ENCODE measurements at places on chromosomes 5 and 9.

DNA sequence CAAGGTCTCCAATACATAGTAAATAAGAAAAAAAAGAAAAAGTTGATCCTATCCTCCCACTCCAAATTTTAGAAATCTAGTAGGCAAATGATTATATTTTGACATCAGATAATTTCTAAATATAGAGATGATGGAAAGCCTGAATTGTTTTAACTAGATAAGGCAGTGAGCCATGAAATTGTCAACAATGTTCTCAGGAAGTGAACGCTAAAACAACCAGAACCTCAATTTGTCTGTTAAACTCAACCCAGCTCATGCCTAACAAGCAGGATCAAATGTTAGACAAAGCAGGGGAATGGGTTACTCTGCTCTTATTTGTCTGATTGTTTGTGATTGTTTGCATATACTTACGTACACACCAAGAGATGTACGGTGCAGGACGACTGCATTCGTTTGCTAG is 49.2 kb downstream of the ESM1 start:
- no peak for ATAC-seq

GRCh38 chr5:169777159-169777558 is 140.1 kb downstream of the DOCK2 start:
- ATAC-seq = no peak

DNA sequence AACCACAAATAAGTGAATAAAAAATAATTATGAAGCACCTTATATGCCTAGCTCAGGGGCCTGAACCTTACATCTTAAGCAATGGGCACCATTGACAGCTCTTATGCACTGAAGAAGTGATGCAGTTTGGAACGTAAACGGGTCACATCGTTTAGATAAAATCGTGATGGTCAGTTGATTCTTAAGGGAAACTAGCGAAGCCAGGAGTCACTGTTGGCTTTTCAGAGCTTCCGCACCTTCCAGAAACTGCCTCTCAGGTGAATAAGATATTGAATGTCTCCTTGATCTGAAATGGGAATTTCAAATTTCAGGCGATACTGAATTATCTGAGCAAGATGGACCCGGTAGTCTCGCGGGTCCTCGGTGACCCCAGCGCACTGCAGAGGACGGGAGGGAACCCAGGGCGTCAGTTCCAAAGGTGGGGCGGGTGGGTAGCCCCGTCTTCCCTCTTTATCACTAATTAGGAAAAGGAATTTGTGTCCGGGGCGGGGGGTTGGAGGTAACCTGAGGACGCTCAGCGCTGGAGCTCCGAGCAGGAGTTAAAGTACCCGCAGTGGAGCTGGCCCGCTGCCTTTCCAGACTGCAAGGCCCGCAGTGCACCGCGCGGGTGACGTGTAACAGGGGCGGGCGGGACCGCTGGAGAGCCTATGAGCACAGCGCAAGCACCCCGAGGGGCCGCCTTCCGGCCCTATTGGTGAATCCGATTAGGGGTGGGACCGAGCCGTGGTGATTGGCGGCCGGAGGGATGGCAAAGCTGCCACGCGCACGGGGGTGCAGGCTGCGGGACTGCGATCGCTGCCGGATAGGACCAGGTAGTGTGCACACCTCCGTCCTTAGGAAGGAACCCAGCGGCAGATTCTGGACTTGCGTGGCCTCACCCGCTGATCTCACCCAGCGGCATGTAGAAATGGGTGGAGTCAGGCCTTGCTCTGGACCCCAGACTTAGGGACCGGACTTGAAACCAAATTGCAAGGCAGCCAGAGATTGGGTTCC is 19.7 kb upstream of the GARNL3 start:
- peak; percentile 100 for ATAC-seq

DNA sequence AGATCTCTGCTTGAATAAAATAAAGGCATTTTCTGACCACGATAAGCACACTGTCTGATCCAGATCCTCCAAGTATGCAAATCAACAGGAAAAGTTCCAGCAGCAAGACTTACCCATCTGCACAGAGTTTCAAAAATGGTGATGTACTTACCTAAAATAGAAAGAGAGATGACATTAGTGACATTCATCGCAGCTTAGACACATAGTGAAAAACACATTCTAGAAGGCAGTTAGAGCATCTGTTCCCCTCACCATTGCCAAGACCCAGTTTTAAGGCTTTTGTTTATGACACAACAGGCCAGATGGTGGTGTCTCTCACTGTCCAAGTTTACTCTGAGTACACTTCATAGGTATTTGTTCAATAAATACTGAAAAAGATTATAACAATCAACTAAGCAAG is 207.7 kb downstream of the PDE4D start:
- peak; percentile 38 for ATAC-seq

- ATAC-seq = peak; percentile 2
Measured at GRCh38 chr9:94919376-94920098, 193.0 kb downstream of the AOPEP start.

DNA sequence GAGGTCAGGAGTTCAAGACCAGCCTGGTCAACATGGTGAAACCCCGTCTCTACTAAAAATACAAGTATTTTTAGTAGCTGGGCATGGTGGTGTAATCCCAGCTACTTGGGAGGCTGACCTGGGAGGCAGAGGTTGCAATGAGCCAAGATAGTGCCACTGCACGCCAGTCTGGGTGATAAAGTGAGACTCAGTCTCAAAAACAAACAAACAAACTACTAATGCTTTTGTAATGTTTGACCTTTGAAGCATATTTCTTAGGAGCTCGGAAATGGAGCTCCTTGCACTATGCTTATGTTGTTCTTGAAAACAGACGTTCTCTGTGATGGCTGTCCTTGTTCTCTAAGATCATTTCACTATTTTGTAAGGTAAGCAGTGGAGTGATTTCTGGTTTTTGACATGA is 6.0 kb downstream of the F2RL2 start:
- no peak for ATAC-seq

- no peak for ATAC-seq
Measured at GRCh38 chr5:33361781-33362180, 79.0 kb upstream of the TARS1 start.

DNA sequence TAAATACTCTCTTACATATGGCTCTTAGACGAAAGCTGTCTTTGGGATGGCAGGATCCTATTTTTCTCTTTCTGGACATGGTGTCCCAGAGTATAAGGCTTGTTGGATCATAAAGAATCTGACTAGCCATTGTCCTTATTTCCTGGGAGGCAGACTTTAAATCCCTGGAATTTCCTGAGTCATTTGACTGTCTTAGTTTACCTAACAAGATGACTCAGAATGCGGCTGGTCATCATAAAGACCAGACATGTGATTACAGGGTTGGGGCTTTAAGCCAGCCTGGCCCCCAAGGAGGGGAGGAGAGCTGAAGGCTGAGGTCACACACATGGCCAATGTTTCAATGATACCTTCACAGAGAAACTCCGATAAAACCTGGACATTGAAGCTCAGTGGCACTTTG is 37.2 kb downstream of the FAM240B start:
- no peak for ATAC-seq
